ENCODE measurements at places on chromosomes 16 and 17.

- no peak for DNase-seq
These were observed 22.4 kb upstream of the FAAP100 start for GRCh38 chr17:81574643-81574956.

GRCh38 chr16:55046916-55047315 is 116.3 kb downstream of the IRX5 start:
- no peak for DNase-seq

DNA sequence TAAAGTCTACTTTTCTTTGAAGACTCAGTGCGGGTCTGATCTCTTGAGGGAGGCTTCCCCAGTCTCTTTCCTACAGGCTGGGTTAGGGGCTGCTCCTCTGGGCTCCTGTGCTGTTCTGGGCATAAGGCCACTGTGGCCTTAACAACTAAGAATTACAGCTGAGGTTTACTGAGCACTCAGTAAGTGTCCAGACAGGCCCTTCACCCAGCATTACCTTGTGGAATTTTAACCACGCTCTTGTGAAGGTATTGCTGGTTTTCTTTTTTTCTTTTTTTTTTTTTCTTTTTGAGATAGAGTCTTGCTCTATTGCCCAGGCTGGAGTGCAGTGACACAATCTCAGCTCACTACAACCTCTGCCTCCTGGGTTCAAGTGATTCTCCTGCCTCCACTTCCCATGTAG is 3.6 kb upstream of the CA4 start:
- DNase-seq: no peak

GRCh38 chr17:32342603-32343325 is 791 bp upstream of the C17orf75 start:
- no peak for DNase-seq

- DNase-seq: no peak
These were observed 98.1 kb upstream of the DNAH17 start for GRCh38 chr17:78675316-78675616.

DNA sequence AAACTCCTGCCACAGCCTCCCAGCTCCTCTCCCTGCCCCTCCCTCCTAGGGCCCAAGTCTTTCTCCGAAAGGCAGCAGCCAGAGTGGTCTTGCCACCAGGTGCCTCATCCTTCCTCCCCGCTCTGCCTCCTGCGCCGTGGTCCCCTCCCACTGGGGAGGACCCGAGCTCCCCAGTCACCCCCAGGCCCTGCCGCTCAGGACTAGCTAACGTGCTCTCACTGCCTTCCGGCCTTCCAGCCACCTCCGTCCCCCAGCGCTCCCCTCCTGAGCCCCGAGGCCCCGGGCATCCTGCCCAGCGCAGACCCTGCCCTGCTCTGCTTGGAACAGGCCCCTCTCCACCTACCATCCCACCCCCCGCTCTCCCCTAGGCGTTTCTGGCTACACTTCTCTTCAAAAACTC is 19.4 kb upstream of the COL1A1 start:
- DNase-seq: no peak

GRCh38 chr17:38741461-38741860 is 6.7 kb downstream of the PCGF2 start:
- no peak for DNase-seq

DNA sequence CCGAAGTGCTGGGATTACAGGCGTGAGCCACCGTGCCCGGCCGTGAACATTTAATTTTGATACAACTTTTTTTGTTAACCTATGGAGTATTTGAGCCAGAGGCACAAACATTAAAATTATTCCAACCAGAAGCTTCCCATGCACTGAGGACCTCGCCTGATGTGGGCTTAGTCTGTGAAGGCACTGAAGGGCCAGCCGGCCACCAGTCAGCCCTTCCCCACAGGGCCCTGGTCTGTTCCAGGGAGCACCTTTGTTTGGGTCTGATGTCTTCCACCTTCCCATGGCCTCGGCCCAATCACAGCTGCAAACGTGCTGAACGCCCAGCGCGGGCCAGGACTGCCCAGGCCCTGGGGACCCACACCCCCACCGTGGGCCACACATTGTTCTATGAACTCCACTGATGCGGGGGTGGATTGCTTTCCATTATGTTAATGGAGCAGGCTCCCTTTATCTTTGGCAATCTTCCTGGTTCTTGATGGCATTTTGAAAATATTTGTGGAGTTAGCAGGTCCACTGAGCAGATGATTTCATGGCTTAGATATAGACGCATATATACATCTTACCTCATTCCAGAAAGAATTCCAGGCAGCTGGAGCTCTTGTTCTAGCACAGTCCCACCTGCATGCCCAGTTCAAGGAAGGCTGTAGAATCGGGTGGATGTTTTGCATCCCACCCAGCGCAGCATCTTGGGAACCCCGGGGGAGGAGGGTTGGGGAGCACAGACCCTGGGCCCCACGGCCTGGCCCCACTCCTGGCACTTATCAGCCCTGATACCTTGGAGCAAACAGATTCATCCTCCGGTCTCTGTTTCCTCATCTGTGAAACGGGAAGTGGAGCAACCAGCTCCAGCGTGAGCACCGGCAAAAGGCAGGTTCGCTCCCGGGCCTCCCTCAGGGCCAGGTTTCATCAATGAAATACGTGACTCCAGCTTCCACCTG is 14.5 kb downstream of the SPIRE2 start:
- DNase-seq: peak; percentile 71

DNA sequence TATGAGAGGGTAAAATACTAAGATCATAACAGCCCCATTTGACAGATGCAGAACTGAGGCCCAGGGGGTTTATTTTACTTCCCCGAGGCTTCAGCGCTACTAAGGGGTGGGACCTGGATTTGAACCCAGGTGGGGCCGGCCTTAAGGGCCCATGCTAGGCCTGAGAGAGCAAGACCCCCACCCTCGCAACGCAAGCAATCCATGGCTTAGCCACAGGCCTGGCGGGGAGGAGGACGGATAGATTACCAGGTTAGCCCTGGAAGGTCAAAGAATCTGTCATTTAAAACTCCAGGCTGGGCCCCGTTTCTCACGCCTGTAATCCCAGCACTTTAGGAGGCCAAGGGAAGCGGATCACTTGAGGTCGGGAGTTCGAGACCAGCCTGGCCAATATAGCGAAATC is 1.9 kb upstream of the CDH3 start:
- DNase-seq: no peak

DNA sequence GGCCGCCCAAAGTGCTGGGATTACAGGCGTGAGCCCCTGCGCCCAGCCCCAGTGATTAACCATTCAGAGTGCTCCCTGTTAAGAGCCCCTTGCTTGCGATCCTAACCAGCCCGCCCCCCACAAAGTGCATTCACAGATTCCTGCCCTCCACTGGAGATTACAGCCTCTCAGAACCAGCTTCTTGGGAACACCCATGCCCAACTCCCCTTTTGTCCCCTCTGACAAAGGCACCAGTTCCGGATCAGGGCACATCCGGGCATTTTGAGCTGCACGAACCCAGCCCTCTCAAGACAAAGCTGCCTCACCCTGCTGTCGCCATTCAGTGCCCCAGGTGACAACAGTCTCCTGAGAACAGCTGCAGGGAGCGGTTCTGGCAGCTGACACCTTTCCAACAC is 848 bp upstream of the KRT19 start:
- no peak for DNase-seq

DNA sequence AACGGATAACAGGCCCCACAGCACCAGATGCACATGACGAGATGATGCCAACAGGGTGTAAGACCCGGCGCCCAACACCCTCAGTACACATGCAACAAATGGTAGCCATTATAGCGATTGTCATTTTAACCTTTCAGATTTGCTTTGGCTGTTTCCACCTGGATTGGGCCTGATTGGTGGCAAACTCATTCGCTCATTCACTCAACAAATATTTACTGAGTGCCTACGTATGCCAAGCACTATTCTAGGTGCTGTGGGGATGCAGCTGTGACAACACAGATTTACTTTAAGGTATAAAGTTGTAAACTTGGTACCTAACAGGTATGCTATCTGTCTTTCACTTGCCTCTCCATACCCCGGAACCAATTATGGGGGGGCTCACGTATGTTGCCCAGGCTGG is 66.8 kb downstream of the SRCIN1 start:
- DNase-seq: no peak

- DNase-seq: no peak
These were observed 21.4 kb downstream of the MPRIP start for GRCh38 chr17:17063546-17064122.

DNA sequence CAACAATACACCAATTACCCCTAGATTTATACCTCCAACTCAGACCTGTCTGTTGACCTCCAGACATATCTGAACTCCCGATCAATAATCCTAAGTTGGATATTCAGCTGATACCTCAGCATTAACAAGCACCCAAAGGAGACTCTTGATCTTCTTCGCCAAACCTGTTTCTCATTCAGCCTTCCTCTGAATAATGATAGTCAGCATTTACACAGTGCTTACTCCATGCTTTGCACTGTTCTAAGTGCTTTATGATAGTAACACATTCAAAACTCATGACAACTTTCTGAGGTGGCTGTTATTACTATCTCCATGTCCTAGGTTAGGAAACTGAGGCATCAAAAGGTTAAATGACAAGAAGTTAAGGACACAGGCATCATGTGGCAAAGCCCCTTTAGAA is 104.2 kb upstream of the SIAH1 start:
- DNase-seq: no peak

GRCh38 chr17:45951941-45952340 is 47.1 kb upstream of the STH start:
- no peak for DNase-seq

GRCh38 chr17:5209396-5209795 is 17.7 kb upstream of the ZNF594 start:
- peak; percentile 75 for DNase-seq

GRCh38 chr16:21276090-21276489 is 2.0 kb downstream of the CRYM start:
- DNase-seq: no peak

All from IMR-90 (cell line).